ENCODE measurements at places on chromosomes 2 and 18. TPM values are rescaled to one million over a fixed set of nuclear protein-coding genes. Genes with fewer than 3 reads are reported as not detected.

MC5R gene
- not detected for total RNA-seq

CTNNA2 gene
- total RNA-seq: not detected

ALPI gene
- total RNA-seq: not detected

SH2D6 gene
- total RNA-seq: not detected

CFAP65 gene
- total RNA-seq: not detected

MAL gene
- not detected for total RNA-seq

NT5DC4 gene
- not detected for total RNA-seq

IL1RL2 gene
- total RNA-seq: 0.07 TPM

Measured in thoracic aorta endothelial cell (primary cell).